ENCODE measurements at places on chromosomes 2 and 18.

DNA sequence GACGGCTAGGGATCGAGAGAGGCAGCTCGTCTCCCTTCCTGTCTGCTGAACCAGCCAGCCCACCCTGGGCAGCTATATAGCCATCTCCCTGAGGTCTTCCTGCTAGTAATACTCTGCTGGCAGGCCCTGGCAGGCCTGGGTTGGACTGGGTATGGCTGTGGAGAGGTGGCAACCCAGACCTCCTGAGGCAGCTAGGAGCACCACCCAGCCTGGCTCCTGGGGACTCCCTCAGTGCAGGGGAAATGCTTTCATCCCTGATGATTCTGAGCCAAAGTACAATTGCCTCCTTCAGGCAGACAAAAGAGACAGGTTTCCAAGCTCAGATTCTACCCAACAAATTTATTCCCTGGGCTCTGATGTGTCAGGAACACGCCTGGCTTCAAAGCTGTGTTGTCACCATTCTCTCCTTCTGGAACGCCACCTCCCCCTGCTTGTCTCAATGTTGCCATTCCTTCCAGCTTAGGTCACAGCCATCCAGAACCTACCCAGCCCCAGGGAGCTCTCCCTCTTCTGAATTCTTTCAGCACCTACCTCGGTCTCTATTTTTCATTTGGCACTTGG is 4.7 kb upstream of the DNAJB2 start:
- no peak for DNase-seq

DNA sequence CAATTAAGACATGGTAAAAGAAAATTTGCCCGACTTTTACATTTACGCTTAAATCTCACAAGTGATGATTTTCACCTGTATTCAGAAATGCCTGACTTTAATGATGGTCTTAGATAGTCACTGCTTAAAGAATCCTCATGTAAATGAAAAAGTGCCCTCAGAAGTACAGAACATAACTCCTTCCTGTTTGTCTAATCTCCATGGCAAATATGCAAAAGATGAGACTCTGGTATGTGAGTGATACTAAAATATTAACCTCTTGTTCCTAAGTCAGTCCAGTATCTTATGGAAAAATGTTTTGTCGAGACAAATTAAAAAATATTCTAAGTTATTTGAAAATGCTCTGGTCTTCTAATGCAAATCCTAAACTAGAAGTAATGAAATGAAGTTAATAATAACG is 29.2 kb downstream of the KCTD1 start:
- no peak for DNase-seq

- DNase-seq = no peak
These were observed 23.3 kb downstream of the TRABD2A start for GRCh38 chr2:84857566-84857965.

DNA sequence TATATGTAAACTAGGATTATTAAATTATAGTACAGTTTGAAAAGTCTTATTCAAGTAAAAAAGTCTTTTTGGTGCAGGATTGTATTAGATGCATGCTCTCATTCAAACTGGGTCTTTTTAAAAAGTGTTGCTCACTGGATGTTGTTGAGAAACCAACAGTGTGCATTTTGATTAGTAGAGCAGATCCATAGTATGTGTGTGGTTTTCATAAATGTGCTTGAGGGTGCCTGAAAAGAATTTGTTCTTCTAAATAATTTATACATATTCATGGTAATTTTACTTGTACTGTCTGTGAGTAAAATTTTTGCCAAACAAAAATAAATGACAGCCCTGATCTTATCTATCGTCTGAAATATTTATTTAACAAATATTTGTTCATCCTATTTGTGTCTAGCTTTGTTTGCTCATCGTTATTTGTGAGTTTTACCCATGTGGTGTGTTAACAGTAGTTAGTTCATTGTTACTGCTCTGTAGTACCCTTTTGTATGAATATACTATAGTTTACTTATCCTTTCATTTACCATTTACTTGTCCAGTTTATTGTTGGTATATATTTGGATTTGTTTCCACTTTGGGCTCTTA is 50.4 kb downstream of the PTPN4 start:
- DNase-seq = no peak

DNA sequence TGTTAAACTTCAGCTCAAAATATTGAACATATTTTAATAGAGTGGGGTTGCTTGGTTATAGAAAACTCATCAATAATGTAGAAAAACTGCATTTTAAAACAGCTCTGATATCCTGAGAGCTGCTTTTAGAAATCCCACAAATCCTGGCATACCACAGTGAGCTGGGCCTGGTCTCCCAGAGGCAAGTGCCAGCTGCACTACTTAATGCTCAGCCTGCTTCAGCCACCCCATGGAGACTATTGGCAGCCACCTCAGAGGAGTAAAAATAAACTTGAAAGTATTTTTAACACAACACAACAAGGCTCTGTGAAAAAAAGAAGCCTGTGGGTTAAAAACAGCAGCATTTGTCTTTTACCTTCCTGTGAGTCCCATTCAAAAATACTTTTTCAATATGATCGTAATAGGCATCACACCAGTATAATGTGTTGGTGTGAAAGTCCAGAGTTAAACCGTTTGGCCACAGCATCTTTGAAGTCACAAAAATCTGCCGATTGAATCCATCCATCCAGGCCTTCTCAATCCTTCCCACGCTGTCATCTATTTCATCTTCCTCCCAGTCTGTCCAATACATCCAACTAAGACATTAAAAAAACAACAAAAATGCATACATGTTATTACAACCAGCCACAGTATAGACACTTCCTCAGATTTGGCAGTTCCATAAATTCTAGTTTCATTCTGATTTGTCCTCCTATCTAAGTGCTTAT is 1115.3 kb downstream of the LRP1B start:
- no peak for DNase-seq

DNA sequence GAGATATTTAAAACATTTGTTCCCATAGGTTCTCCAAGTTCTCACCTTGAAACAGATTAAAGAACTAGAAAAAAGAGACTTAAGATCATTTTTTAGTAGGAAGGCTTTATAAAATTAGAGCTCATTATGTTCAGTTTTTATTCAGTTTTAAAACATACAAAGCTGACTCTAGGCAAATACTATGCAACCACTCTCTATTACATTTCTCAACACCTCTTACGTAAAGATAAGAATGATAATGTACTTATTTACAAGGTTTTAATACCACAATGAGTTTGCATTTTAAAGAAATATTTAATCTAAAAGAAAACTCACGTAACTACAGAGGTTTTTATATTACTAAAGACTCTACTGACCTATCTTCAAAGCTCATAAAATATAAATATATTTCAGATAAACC is 68.8 kb downstream of the TMEM131 start:
- DNase-seq = no peak

DNA sequence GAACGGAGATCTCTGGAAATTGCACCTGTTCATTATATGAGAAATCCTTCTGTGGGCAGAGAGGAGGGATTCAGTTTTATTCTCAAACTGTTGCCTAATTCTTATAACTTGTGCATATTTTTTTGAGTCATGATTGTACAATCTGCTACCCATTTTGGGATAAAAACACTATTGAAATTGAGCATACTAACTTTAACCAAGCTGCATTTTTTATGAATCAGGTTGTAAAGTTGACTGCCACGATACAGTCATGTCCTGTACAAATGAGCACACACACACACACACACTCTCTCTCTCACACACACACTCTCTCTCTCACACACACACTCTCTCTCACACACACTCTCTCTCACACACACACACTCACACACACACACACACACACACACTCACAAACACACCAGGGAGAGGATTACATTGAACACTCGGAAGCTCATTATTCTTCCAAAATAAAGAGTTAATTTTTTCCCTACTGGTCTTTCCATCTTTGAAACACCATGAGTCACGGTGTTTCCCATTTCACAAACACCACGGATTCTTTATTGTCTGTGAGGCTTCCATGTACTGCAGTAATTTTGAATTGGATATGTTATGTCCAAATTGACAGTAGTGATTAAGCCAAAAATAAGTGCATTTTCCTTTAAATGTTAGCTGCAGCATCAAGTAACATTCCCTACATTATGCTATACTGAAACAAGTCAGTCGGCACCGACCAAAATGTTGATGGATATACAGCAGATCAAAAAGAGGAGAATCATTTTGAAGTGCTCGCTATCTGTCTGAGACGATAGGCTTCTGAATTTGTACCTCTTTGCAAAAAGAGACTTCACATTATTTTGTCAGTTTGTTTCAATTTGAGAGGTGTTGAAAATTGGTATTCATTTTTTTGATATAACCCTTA is 216.9 kb downstream of the ARHGAP15 start:
- no peak for DNase-seq

DNA sequence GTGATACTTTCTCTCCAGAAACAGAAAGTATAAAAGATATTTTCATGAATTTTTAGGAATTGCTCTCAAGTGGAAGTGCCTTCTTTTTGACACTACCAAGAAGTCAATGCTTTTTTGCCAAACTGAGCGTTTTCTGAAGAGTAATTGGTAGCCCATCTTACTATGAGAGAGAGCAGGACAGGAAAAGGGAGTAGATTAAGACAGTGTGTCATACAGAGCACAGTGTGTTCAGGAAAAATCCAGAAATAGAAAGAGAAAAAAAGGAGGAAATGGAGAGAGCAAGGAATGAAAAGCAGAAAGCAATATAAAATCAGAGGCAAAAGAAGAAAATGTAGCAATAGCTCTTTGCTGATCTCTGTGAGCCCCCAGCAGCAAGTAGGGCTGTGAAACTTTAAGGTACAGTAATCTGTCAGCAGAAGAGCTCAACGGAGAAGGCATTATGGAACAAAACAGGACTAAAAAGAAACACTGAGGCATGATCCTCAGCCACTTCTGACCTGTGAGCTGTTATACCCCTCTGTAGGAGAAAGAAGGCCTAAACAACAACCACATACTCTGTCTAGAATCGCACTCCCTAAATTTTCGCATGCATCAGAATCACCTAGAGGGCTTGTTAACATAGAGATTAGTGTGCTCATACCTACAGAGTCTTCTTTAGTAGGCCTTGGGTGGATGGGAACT is 15.0 kb upstream of the PGAP1 start:
- no peak for DNase-seq

DNA sequence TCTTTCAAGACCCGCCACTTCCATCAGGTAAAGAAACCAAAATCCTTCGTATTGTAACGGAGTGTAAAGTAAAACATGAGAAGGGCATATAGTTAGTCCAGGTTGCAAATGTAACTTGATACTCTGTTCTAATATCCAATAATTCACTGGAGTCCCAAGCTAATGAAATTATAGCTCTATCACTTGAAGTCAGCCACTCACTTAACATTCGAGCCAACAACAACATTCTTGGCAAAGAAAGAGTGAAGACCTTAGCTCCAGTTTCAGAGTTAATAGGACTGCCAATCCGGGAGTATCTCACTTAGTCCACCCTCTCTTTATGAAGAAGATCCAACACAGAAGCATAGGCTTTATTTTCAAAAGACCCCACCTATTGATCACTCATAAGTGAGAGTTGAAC is 298.0 kb upstream of the SOX11 start:
- DNase-seq = no peak

GRCh38 chr2:204134421-204134820 is 197.9 kb downstream of the ICOS start:
- no peak for DNase-seq

GRCh38 chr2:27461118-27461517 is 18.9 kb downstream of the KRTCAP3 start:
- no peak for DNase-seq

DNA sequence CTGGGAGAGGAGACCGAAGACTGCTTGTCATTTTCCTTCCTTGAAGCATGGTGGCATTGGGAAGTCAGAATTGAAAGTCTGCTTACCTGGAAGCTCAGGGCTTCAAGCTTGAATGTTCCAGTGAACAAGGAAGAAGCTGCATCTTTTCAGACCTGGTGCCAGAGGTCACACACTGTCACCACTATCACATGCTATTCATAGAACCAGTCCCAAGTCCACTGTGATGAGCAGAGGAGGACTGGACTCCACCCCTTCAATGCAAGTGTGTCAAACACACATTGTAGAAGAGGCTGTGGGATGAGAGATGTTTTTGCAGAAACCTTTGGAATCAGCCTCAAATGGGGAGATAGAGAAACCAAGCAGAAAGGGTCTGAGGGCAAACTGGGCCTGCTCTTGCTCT is 81.4 kb downstream of the LYPD1 start:
- DNase-seq = no peak

GRCh38 chr2:105378921-105379383 is 19.9 kb downstream of the FHL2 start:
- no peak for DNase-seq

GRCh38 chr2:10820562-10820961 is 8.0 kb upstream of the PDIA6 start:
- no peak for DNase-seq

- DNase-seq = no peak
These were observed 63.3 kb upstream of the UGP2 start for GRCh38 chr2:63778391-63778790.

DNA sequence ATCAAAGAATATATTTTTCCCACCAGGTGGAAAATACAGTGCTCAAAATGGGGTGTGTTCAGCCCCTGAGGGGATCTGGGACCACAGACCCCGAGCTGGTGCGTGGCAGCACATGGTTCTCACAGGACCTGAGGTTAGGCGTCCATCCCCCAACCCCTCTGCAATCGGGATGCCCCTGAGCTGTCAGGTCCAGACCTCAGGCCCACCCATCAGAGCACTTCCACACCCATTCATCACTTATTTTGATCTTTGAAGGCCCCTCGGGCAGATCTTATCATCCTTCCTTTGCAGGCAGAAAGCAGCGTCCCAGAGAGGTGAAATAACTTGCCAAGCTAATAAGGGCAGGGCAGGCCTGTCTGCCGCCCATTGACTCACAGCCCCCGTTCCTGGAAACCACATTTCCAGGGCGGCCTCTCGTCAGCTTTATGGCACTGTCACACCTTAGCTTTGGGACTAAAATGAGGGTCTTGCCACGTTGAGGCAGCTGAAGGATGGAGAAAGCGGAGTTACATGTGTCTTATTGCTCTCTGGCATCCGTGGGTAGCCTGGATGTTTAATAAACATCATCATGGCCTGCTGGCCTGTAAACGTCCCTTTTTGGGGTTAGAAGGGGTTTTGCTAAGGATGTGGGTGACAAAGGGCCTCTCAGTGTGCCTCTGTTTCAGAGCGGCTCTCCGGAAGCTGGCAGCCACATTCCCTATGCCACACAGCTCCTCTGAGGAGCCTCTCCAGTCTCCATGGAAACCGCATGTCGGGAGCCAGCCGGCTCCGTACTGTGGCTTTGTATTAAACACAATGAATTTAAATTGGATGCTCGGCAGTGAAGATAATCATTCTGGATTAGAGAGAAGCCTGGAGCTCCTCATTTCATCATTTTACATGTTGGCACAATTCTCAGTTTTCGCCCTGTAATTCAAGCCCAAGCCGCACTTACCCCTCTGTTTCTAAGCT is 58.3 kb upstream of the MAPRE3 start:
- no peak for DNase-seq

DNA sequence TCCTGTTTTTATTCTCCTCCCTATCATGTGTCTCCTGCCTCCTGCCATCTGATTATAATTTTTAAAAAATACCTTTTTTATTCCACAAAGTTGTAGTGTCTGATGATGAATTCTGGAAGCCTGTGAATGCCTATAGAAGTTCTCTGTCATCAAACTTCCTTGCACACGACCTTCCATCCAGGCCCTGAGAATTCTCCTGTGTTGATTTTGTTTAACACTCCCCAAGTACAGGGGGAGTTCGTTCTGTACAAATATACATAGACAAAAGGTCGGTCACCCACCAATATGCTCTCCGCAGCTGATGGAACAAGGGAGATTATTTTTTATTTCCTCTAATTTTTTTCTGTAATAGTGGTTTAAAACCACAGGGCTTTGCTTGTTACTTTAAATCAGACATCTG is 232.5 kb downstream of the PIEZO2 start:
- DNase-seq = no peak

GRCh38 chr2:138534791-138535190 is 33.2 kb downstream of the SPOPL start:
- DNase-seq = no peak

- DNase-seq = no peak
These were observed 263.6 kb downstream of the SS18 start for GRCh38 chr18:25826823-25827222.

Measured in activated T-helper 1 cell treated with anti-CD3 and anti-CD28 coated beads, Interleukin-2, amount 50 U/mL, for 16 hours (primary cell).